ENCODE measurements at places on chromosomes 4 and X.

GRCh38 chr4:142318280-142318679 lies 527.8 kb downstream of the INPP4B start:
- DNase-seq, result no peak

GRCh38 chrX:40552768-40553167 lies 28.0 kb upstream of the ATP6AP2 start:
- no peak for DNase-seq

- no peak for DNase-seq
Observed at GRCh38 chr4:158714937-158715336, 8.3 kb downstream of the PPID start.

- DNase-seq, result no peak
Observed at GRCh38 chrX:17167915-17168314, 207.1 kb upstream of the NHS start.

GRCh38 chr4:107740381-107740780 lies 20.3 kb upstream of the PAPSS1 start:
- DNase-seq, result no peak

- DNase-seq, result no peak
Observed at GRCh38 chr4:160034501-160034900, 931.6 kb downstream of the RAPGEF2 start.

DNA sequence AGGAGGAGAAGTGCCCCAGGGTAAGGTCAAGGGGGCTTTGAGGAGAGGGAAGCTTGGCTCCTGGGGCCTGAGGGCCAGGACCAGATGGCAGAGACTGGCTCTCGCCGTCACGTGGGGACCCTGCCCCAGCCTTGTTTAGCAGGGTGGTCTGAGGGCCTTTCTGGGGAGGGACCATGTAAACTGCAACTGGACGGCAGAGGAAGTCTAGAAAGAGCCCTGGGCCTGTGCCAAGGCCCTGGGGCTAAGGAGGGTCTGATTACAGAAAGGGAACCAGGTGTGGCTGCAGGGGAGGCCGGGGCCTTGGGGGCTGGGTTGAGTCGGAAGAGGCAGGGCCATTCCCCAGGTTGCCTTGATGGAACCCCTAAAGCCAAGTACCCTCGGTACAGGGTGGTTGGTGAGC lies 1.8 kb upstream of the HGFAC start:
- DNase-seq, result no peak

DNA sequence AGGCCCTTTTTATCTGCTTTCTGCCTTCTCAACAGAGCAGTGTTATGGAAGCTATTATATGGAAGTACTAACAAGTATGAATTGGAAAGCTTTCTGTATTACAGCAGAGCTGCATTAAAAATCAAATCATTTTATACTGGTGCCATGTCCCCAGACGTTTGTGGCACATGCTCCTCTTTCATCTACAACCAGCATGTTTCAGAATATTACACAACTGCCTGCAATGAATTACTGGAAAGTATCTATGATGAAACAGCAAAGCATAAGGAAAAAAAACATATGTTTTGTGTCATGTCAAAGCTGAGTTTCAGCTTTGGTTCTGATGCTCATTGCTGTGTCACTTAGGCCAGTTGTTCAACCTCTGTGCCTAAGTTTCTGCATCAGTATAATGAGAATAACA lies 576.8 kb downstream of the GBA3 start:
- no peak for DNase-seq

GRCh38 chrX:25941087-25941486 lies 197.1 kb upstream of the MAGEB18 start:
- DNase-seq, result no peak

GRCh38 chr4:80336582-80336981 lies 1.1 kb downstream of the CFAP299 start:
- DNase-seq, result no peak

GRCh38 chr4:106062452-106062875 lies 167.2 kb downstream of the NPNT start:
- DNase-seq, result no peak

- no peak for DNase-seq
Observed at GRCh38 chr4:84258905-84259830, 239.9 kb downstream of the NKX6-1 start.

- no peak for DNase-seq
Observed at GRCh38 chrX:68983004-68983857, 154.4 kb downstream of the EFNB1 start.

DNA sequence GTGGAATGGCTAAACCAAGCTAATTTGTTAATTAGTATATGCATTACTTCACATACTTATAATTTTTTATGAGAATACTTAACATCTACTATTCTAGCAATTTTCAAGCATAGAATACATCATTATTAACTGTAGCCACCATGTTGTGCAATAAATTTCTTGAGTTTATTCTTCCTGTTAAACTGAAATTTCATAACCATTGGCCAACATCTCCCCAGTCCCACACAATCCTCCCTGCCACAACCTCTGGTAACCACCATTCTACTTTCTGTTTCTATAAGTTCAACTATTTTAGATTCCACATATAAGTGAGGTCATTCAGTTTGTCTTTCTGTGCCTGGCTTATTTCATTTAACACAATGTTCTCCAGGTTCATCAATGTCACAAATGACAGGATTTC lies 208.5 kb downstream of the PPP4R3C start:
- no peak for DNase-seq

DNA sequence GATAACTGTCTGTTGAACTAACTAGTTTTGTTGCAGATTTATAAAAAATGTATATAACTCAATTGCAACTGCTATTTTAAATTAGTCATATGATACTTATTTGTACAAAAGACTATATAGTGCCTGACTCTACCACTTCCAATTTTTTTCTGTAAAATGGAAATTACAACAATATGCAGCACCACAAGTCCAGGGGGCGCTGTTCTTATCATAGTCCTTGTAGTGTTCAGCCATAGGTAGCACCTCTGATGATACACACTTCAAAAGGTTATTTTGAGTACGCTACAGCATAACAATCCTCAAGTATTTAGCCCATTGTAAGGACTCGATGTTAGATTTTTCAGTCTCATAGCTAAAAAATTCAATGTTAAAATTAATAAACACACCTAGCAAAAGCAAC lies 174.9 kb downstream of the CORIN start:
- DNase-seq, result no peak

GRCh38 chr4:184406958-184407391 lies 67.4 kb downstream of the IRF2 start:
- no peak for DNase-seq

DNA sequence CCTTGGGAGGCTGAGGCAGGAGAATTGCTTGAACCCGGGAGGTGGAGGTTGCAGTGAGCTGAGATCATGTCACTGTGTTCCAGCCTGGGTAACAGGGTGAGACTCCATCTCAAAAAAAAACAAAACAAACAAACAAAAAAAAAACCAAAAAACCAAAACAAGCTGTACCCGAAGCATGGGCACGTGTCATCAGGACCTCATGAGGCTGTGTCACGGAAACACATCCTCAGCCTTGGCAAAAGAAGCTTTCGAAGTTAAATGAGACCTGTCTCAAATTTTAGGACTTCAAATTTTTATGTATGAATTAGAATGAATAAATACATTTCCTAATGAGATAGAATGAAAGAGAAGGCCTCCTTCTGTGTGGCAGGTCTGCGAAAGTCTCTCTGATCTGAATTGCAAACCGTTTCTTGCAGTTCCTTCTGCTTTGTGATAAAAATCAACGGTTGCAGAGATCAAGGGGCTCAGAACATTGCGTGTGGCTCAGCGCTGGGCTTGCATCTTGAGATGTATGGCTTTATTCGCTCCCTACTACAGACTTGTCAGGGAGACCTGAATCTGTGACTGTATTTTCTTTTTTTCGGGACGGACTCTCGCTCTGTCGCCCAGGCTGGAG lies 19.5 kb upstream of the CRLF2 start:
- no peak for DNase-seq

DNA sequence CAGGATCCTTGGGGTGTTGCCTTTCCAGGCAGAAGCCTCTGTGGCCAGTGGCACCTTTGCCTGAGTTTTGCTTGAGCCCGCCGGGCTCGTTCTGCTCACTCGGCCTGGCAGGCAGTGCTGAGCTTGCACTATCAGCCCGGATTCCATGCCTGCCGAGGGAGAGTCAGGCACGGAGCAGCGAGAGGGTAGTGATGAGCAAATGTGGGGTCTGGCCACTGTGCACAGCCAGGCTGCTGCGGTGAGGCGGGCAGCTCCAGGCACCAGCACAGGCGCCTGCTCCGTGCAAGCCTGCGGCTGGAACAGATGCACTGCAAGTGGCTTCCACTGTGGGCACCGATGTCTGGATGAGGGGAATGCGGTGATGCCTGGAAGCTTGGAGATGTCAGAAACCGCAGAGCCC lies 619.2 kb downstream of the RAPGEF2 start:
- no peak for DNase-seq

DNA sequence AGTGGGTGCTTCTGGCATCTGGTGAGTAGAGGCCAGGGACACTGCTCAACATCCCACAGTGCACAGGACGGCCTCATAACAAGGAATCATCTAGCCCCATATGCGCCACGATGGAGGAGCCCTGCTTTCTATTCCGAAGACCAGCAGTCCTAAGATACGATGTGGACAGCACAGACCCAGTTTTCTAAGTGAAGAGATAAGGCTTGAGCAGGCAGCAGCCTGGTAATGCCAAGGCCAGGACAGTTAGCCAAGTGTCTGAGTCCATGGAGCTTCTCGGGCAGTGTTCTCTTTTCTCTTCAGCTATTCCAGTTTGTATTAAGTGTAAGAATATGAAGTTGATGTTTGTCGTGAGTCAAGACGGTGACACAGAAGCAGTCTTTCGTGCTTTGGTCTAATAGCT lies 112.7 kb downstream of the TBL1X start:
- no peak for DNase-seq

DNA sequence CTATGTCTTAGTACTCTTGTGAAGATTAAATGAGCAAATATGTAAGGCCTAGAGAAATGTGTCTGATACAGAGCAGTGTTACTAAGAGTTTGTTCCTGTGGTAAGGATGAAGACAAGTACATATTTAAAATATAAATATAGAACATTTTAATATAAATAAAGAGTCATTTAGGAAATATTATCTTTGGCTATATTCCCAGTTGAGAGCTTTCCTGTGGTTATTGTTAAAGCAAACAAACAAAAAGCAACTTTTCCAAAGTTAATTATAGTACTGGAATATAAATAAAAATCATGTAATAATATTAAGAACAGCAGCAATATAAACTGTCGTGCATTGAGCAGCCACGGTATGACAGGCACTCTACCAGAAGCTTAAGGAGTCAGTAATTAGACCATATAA lies 472.5 kb downstream of the INPP4B start:
- DNase-seq, result no peak

Data from stimulated activated CD4-positive, alpha-beta T cell treated with anti-CD3 and anti-CD28 coated beads, TNF-alpha, amount 100 ng/mL, for 1 hour (primary cell).